Activated CD4-positive, alpha-beta T cell treated with anti-CD3 and anti-CD28 coated beads, Interleukin-2, amount 10 ng/mL, durations not matched to agents 7 days and 5 days (primary cell): ENCODE measurements at places on chromosomes 3 and 15. TPM values are rescaled to one million over a fixed set of nuclear protein-coding genes. Genes with fewer than 3 reads are reported as not detected.

- DNase-seq, result no peak
Measured at GRCh38 chr3:49462222-49462621, 7.8 kb upstream of the DAG1 start.

The NRROS gene
- 40.6 TPM for total RNA-seq

The A4GNT gene
- total RNA-seq, result not detected

The CCR9 gene
- 0.15 TPM for total RNA-seq

DNA sequence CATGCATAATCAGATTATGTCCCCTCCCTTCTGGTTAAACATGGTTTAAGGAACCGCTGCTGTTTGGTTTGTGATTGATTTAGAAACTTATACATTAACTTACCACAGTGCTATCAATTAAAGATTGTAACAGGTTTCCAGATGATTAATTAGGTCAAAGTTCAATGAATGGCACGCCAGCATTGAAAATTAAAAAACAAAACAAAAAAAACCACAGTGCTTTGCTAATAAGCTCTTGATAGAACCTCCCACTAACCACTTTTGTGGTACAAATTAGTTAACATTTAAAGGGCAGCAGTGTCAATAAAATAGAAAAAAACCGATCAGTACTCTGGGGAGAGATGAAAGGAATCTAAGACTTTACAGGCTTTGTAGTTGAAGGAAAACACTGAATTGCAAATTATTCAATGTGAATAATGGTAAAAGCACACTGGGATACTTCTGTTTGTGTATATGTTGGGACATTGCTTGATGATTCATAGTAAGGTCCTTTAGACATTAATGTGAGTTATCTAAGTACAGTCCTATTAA is 7.6 kb upstream of the C3orf38 start:
- DNase-seq, result no peak

The UBA7 gene
- 249 TPM for total RNA-seq

GRCh38 chr3:127053979-127054378 is 71.1 kb downstream of the PLXNA1 start:
- no peak for DNase-seq

The NME9 gene
- total RNA-seq, result not detected

The SYNPR gene
- total RNA-seq, result not detected

DNA sequence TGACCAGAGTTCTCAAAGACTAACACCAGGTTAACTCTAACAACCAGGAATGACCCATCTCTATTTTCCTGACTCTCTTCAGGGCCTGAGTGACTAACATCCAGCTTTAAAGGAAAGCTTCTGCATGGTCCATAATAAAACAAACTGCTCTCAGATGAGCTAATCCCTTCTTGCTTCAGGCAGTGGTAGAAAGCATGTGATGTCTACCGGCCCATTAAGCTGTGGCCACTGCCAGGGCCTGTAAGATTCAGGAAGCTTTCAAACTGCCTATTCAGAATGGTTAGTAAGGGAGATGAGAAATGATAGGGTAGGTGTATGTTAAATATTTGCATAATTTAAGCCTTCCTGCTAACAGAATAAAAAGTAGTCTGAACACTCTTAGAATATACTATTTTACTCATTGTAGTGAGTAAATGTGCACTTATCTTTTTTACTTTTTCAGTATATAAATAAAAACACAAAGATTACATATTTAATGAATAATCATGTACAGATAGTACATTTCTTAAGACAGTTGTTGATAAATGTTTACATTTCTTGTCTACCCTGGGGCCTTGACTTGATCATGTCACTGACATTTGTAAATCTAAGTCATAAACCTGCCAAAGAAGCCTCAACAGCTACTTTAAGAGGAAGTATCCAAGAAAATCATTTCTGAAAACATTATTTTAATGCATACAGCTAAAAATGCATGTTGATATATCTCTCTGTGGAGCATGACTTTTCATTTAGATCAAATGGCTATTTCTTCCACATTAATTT is 222.0 kb downstream of the MCTP2 start:
- DNase-seq, result no peak

The TPRG1 gene
- 1.2 TPM for total RNA-seq

GRCh38 chr3:26715431-26715830 is 92.9 kb downstream of the LRRC3B start:
- no peak for DNase-seq

The ZNF80 gene
- 0.10 TPM for total RNA-seq

DNA sequence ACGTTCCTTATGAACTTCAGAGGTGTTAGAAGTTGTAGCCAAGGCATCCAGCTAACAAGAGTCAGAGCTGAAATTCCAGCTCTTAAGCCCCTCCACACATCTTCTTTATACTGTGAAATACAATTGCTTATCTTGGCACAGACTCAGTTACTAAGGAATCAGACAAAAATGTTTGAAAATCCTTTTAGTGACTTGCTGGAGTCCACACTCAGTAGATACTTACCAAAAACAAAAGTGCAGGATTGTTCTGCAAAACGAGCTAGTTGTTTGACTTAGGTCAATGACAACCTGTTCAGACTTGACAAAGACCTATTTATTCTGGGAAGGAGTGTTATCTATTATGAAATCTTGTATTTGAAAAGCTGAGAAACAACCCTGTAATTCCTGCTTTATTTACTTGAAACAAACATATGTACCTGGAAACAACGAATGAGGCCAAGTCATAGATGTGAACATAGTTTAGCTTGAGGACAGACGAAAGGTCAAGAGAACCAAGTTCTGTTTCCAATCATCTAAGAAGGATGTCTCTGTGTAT is 38.5 kb downstream of the B3GNT5 start:
- DNase-seq, result no peak

DNA sequence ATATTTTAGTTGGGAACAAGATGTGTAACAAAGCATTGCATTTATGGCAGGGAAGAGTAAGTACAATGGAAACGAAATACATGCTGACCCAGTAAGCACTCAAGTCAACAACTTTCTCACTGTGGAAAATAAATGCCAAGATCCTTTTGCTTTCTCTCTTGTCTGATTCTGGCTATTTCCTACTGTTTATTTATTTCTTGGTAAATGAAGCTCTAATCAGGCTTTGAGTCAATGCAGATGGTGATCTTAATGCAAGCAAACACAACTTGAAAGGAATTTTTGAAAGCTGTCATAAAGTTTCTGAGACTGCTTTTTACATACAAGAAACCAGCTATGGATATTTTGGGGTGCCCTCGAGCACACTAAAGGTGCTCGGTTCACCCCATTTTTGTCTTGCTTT is 624.8 kb downstream of the MAGI1 start:
- no peak for DNase-seq

The TUSC7 gene
- not detected for total RNA-seq

GRCh38 chr3:53147151-53147902 is 13.7 kb upstream of the PRKCD start:
- DNase-seq, result no peak

GRCh38 chr3:149604125-149604875 is 53.5 kb downstream of the WWTR1 start:
- DNase-seq, result no peak

DNA sequence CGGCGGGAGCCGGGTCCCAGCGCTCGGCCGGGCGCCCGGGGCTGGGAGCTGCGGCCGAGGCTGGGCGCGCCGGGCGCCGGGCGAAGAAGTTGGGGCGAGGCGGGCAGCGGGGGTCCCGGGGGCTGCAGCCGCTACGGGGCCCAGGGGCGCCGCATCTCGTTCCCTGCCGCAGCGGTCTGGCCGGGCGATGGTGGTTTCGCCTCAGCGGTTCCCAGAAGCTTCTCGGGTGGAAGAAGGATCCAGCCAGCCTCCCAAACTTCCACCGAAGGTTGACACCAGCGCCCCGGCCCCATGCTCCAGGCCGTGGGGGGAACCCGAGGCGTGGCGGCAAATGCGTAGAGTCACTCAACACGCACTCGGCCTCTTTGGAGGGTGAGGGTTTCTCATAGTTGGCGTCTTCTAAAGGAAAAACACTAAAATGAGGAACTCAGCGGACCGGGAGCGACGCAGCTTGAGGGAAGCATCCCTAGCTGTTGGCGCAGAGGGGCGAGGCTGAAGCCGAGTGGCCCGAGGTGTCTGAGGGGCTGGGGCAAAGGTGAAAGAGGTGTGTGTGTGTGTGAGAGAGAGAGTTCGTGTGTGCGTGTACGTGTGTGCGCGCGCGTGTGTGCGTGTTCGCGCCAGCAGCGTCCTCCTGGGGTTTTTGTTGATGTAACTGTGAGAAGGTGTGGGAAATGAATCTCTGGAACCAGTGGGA is 940 bp downstream of the BOC start:
- DNase-seq, result no peak

The WDR76 gene
- 76.8 TPM for total RNA-seq

DNA sequence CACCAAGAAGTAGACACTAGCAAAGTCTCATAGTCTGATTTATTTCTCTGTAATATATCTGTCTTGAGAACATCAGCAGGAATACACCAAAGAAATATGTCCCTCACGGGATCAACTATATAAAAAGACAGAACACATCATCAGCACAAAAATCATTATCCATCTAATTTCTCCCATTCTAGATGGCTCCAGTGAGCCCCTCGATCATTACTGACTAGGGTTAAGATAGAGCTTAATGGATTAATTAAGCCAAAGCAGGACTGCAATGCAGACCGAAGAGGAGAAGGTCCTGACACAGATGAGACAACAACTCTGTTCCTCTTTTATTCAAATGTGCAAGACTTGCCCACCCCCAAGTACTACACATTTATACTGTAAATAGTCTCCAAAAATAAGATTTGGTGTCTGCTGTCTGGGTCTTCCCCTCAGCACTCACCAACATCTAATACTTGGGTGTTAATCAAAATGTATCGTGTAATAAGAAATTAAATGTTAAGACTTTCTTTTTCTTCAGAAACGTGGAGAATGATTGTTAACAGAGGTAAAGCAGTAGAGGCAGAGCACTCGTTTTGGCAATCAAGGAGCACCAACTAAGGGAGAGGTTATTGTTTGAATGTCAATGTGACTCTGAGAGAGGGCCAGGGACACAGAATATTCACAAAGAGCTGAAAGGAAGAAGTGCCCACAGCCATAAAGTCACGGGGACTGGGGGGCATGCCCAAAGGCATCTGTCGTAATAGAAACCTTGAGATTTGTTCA is 133.6 kb downstream of the TIGIT start:
- no peak for DNase-seq

The DTWD1 gene
- total RNA-seq, result 16.7 TPM

DNA sequence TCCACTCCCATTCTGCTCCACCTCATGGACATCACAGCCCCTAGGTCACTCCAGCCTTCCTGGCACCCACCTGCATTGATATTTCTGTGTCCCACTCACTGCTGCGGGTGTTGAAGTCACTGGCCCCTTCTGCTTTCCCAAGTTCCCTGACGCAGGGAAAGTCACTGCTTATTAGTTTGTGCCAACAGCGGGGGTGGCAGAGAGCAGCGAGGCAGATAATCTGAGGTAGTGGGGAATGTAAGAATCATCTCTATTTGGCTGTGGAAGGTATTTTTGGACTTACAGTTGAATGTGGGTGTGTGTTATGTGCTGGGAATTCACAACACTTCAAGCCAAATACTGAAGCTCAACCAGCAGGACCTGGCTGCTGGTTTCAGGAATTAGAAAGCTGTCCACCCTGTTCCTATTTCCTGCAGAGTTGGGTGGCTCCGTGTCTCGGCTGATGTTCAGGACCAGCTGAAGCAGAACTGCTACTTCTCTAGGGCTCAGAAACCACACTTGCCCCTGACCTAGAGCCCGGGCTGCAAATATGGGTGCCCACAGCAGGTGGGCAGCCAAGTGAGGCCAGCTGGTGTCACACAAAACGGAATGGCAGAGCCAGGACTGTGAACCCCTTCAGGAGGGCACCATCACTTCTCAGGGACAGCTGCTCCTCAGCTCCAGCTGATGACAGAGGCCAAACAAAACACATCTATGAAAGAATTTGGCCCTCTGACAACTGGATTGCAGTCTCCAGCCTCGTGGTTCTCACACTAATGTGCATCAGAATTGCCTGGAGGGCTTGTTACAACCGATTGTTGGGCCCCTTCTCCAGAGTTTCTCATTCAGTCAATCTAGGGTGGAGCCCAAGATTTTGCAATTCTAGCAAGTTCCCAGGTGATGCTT is 57.7 kb downstream of the SEMA5B start:
- DNase-seq, result no peak

DNA sequence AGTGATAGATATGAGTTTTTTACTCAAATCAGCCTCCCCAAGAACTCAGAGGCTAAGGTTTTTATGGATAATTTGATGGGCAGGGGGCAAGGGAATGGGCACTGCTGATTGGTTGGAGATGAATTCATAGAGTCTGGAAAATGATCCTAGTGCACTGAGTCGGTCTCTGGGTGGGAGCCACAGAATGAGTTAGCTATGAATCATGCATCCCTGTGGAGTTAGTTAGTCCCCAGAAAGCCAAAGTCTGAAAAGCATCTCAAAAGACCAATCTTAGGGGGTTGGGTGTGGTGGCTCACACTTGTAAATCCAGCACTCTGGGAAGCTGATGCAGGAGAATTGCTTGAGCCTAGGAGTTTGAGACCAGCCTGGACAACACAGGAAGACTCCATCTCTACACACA is 516.1 kb downstream of the AGBL1 start:
- no peak for DNase-seq

- no peak for DNase-seq
Measured at GRCh38 chr3:48470286-48470685, 23.7 kb downstream of the ATRIP start.

DNA sequence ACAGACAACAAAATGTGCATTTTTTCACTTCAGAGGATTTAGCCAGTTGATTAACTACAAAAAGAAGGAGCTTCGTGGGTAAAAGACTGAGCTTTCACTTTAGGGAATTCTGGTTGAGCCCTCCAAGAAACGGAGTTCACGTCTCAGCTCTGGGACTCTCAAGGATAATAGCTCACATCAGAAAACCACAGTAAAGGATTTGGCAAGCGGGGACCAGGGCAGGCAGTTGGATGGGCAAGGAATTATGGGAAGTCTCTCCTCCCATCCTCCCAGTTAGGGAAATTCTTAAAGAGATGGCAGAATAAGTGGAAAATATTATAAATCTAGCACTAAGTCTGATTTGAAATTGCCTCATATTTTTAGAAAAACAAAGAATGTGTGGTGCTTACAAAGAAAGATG is 188.3 kb upstream of the EOMES start:
- DNase-seq, result no peak

DNA sequence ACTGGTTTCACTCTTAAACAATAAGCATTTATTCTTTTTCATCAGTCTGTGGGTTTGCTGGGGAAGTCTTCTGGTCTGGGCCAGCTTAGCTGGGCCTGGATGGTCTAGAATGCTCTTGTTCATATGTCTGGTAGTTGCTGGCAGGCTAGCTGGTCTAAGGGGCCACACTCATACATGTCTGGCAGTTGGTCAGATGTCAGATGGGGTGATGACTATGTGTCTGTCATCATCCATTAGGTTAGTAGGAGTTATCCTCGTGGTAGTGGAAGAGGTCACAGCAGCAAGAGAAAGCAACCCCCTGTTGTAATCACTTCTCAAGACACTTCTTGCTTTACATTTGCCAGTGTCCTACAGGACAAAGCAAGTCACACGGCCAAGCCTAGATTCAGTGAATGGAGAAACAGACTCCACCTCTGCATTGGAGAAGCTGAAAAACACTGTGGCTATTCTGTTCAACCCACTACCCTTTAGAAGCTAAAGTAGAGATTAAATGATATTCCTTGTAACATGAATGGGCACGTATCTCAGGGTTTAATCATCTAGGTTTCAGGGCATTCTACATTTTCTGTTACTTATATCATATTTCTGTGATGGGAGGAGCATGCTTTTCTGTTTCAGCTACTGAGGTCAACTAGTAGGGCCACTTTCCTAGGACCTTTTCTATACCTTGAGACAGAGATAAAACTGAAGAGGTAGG is 5.5 kb upstream of the ARID3B start:
- DNase-seq, result no peak
